ENCODE measurements at places on chromosomes 7 and 10.
A peak's percentile ranks its signal among the peaks of the same experiment; 100 is the strongest.

DNA sequence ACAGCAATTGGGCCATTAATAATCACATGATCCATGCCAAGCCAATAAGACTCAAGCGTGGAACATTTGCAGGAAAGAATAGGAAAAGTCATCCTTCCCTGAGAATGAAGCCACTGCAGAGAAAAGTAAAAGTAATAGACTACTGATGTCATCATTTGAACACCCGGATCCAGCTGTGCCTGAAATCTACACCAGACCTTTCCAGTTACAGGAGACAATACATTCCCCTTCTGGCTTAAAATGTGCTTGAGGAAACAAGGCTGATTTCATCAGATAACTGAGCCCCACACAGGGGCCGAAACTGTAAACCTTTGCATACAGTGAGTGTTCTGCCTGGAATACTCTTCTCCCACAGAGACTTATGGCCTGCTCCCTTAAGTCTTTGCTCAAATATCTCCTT is 232.8 kb downstream of the KCNMA1 start:
- no peak for DNase-seq

DNA sequence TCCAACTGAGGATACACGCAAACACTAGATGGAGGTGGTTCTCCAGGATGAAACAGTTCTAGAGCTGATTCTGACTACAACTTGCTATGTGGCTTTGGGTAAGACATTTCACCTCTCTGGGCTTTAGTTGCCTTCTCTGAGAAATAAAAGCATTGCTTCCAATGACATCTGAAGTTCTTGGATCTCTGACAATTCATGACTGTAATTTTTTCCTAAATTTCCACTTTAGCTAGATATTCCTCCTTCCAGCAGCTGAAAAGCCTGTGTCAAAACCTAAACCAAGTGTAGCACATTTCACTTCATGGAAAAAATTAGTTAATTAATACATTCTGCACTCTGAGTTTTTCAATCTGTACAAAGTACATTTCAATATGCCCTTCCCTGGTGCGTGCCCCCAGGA is 50.0 kb upstream of the ANK3 start:
- no peak for DNase-seq

- peak; percentile 15 for DNase-seq
Measured at GRCh38 chr7:149071641-149072437, 18.7 kb downstream of the ZNF786 start.

DNA sequence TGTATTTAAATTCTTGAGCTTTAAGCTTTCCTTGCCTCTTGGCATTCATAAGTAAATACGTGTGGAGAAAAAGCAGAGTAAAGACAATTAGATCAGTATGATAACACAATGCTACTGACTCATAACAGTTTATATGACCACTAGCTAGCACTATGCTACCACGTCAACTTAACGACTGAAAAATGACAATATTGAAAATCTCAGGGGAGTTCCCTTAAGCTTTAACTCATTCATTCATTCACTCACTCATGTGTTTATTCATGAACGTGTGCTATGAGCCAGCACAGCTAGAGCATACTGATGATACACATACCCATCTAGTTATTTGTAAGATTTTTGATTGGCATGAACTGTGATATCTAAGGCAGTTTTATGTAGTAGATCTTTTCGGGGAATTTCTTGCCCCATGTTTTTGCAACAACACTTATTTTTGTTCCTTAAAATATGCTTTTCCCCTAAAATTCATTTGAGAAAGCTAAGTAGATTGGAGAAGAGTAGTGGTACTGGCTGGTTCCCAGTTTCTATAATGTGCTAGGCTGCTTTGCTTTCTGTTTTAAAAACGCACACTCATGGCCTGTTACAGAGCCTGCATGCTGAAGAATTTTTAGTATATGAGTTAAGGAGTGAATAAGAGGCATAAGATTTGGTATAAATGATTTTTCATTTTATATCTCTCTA is 57.4 kb upstream of the ACBD5 start:
- peak; percentile 39 for DNase-seq

DNA sequence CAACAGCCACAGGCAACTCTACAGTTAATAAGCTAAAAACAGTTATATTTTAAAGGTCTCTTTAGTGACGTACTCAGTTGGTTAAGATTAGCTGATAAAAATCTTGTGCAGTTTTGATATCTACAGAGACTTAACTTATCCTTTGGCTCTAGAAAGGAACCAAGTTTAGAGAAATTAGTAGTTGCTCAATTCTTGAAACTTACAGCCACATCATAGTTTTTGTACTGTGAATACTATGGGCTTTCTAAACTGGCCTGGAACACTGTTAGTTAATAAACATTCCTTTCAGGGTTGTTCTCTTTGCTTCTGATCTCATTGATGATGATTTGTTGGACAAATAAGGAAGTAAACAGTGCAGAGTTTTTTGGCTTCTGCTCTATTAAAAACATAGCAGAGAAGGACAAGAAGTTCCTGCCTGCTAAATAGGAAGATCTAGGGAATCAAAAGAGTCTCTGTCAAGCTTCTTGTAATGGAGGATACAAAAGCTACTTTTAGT is 73.1 kb downstream of the MKLN1 start:
- DNase-seq = no peak

DNA sequence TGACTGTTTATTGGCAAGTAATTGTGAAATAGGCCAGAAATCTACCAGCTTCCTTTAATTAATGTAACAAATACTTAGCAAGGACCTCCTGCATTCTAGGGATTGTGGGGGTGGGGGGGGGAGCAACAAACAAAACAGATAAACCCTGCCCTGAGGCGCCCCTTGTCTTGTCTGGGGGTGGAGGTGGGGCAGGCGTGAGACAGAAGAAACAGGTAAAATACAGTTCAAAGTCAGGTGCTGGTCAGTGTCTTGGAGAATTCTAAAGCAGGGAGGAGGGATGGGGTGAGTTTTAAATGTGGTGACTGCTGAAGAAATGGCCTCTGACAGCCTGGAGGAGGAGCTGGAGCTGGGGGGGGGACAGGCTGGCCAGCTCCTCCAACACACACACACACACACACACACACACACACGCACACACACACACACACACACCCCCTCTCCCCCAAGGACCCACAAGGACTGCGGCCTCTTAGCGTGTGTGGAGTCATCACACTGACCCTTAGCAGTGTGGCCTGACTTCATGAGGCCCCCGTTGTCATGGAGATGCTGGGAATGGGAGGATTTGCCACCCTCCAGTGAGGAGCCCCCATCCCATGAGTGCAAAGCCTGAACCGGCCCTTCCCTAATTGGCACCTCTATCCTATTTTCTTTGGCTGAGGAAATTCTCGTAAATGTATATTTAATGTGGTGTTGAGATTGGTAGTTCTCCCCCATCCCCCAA is 190.4 kb downstream of the MGMT start:
- DNase-seq = no peak
